ENCODE measurements at places on chromosomes 11 and 22. TPM values are rescaled to one million over a fixed set of nuclear protein-coding genes. Genes with fewer than 3 reads are reported as not detected.
A peak's percentile ranks its signal among the peaks of the same experiment; 100 is the strongest.

DNA sequence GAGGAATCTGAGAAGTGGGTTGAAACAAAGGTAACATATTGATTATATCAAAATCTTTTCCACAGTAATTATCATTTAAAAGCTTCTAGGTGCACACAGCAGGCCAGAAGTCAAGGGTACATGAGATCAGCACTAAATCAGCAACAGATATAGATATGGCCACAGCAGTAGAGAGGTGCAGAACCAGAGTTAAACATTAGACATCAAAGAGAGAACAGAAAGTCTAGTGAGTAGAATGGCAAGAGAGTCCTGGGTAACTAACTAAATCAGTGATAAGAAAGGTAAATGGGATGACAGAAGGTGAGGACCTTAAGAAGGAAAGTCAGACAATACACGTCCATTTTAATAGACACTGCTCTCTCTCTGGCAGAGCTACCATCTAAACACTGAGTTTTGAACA is 119.5 kb upstream of the GRIA4 start:
- H3K36me3 ChIP-seq = no peaks in the 10 kb centered on the region
- DNase-seq = no peak
- no peaks in the 10 kb centered on the region for H3K27me3 ChIP-seq
- H3K27ac ChIP-seq = no peak overlapping the region

DNA sequence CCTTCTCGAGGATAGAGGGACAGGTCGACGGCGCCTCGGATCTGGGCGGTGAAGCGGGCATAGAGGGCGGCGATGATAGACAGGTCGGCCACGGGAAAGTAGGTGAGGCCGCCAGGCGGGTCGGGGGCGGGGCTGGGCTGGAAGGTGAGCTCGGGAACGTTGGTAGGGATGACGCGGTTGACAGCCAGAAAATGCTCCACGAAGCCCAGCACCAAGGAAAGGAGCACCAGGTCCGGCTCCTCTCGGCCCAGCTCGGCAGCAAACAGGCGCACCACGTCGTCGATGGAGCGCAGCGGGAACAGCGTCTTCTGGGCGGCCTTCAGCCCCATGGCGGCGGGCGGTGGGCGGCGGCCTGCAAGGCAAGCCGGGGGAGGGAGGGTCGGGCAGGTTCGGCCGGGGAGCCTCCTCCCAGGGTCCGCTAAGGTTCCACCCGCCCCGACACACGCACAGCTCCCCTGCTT is 540 bp downstream of the MEN1 start:
- peak; percentile 78 for DNase-seq
- H3K27me3 ChIP-seq = no peaks in the 10 kb centered on the region
- peaks cover 25% of the 10 kb centered on the region for H3K4me1 ChIP-seq
- peak overlapping the region; percentile 87 for H3K4me3 ChIP-seq
- peak overlapping the region; percentile 86 for H3K27ac ChIP-seq

DNA sequence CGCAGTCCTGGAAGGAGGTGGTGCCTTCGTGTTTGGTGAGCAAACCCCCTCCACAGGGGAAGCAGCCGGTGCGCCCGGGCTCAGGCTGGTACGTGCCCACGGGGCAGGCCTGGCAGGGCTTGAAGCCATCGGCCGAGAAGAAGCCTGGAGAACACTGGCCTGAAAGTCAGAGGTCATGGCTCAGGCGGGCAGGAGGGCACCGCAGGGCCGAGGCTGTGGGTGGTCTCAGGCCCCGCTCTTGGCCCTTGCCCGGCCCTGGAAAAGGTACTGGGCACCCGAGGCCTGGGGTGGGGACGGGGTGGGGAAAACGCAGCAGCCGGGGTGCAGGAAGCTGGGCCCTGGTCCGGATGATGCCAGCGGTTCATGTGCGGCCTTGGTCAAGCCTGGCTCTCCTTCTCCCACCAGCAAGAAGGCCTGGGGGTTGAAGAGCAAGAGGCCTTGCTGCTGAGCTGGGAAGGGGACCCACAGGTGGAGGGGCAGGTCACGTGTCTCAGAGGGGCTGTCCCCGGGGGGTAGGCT is 25.6 kb upstream of the TTLL12 start:
- no peak overlapping the region for H3K4me3 ChIP-seq
- H3K27me3 ChIP-seq = no peaks in the 10 kb centered on the region
- no peak for DNase-seq
- H3K36me3 ChIP-seq = no peaks in the 10 kb centered on the region

DNA sequence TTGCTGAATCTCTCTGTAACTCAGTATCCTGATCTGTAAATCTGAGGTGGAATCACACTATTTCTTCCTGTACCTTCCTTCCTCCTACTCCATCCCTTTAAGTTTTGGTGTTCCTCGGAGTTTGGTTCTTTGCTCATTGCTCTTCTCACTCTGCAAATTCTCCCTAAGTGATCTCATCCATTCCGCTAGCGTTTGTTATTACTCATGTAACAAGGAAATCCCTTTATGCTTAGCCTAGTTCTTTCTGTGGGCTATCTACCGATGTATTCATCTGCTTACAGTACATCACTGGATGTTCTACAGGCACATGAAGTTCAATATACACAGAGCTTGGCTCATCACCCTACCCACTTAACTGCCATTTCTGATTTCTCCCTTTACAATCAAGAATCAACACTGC is 1.6 kb upstream of the CEP295 start:
- H3K4me3 ChIP-seq = no peak overlapping the region
- peaks cover 6% of the 10 kb centered on the region for H3K4me1 ChIP-seq
- DNase-seq = no peak
- H3K36me3 ChIP-seq = no peaks in the 10 kb centered on the region

DNA sequence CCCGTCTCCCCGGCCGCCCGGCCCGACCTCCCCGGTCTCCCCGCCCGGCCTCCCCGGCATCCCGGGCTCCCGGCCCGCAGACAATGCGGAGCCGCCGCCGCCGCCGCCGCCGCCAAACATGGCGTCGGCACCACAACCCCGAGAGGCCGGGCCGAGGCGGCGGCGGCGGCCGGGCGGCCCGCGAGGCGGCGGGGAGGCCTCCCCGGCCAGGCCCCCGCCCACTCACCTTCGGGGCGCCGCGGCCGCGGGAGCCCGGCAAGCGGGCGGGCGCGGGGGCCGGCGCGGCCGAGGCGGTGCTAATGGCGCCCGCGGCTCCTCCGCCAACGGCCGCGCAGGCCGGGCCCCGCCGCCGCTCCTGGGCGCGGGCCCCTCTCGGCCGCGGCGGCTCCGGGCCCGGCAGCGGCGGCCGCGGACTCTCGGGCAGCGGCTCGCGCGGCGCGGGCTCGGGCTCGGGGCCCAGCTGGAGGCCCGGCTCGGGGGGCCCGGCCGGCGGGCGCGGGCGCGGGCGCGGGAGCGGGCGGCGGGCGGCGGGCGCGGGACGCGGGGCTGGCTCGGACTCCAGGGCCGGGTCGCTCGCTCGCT is 311 bp downstream of the BRD1 start:
- H3K4me1 ChIP-seq = peaks cover 41% of the 10 kb centered on the region
- no peaks in the 10 kb centered on the region for H3K27me3 ChIP-seq
- H3K4me3 ChIP-seq = peak overlapping the region; percentile 35
- H3K27ac ChIP-seq = peak overlapping the region; percentile 86
- DNase-seq = no peak
- no peaks in the 10 kb centered on the region for H3K36me3 ChIP-seq

DNA sequence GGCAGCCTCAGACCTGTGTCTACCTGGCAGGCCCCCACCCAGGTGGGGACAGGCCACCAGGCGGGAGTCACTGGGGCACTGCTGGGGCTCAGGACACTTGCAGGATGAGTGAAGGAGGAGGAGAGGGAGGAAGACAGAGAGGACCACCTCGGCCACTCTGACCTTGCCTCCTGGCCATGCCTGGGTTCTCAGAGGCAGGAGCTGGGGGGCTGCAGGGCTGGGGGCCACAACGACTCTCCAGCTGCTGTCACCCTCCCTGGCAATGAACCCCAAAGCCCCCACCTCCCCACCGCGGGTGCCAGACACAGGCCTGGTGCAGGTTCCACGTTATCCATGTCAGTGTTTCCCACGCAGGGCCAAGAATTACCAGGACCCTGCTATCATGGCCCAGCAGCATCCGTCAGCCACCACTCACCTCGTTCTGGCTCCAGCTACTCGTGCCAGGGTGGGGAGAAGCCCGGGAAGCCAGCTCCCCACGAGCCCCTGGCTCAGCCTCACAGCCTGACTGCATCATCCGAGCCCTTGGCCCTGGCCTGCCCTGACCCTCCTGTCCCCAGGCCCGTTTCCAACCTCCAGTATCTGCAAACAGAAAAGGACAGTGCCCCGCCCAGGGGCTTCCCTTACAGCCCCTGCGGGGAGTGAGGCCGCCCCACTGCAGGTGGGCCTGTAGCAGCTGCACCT is 62.4 kb downstream of the BRD1 start:
- H3K36me3 ChIP-seq = no peaks in the 10 kb centered on the region
- H3K27me3 ChIP-seq = no peaks in the 10 kb centered on the region
- DNase-seq = no peak
- no peaks in the 10 kb centered on the region for H3K4me1 ChIP-seq
- no peak overlapping the region for H3K27ac ChIP-seq

DNA sequence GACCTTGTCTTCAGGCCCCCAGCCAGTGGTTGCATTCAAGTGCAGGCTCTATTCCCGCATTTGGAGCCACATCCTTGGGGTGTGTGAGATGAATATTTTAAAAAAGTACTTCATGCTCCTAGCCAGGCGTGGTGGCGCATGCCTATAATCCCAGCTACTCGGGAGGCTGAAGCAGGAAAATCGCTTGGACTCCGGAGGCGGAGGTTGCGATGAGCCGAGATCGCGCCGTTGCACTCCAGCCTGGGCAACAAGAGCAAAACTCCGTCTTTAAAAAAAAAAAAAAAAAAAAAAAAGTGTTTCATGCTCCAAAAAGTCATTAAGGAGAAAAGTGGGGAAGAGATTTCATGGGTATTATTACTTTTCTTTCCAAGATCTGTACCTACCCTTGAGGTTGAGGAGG is 18.0 kb downstream of the SCUBE1 start:
- H3K36me3 ChIP-seq = no peaks in the 10 kb centered on the region
- no peaks in the 10 kb centered on the region for H3K4me1 ChIP-seq
- no peak for DNase-seq
- H3K27ac ChIP-seq = no peak overlapping the region
- H3K4me3 ChIP-seq = no peak overlapping the region

- no peaks in the 10 kb centered on the region for H3K27me3 ChIP-seq
- DNase-seq = no peak
- H3K4me1 ChIP-seq = peaks cover 91% of the 10 kb centered on the region
- H3K4me3 ChIP-seq = no peak overlapping the region
Measured at GRCh38 chr11:114070464-114071139, 11.1 kb downstream of the ZBTB16 start.

DNA sequence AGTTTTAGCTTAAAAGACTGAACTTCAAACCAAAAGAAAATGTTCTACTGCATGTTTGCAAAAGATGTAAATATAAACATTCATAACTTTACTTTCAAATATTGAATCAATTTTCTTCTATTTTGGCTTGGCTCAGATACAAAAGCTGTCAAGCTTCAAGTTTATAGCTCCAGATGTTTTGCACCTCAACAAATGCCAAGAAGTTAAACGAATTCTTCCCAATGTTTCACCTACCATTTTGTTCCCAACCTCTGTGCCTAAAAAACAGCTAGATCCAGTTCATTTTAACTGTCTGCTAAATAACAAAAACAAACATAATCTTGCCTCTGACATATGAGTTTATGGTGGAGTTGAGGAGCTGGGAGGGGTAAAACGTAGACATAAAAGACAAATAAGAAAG is 76.5 kb downstream of the RAB30 start:
- H3K4me1 ChIP-seq = peaks cover 20% of the 10 kb centered on the region
- no peaks in the 10 kb centered on the region for H3K27me3 ChIP-seq
- no peak for DNase-seq
- no peak overlapping the region for H3K27ac ChIP-seq
- H3K36me3 ChIP-seq = no peaks in the 10 kb centered on the region
- H3K4me3 ChIP-seq = no peak overlapping the region

- peaks cover 10% of the 10 kb centered on the region for H3K4me1 ChIP-seq
- no peak for DNase-seq
- no peak overlapping the region for H3K4me3 ChIP-seq
- no peak overlapping the region for H3K27ac ChIP-seq
Measured at GRCh38 chr11:27297616-27298015, 65.4 kb downstream of the CCDC34 start.

- peaks cover 100% of the 10 kb centered on the region for H3K4me1 ChIP-seq
- no peaks in the 10 kb centered on the region for H3K36me3 ChIP-seq
- no peak overlapping the region for H3K4me3 ChIP-seq
- H3K27ac ChIP-seq = peak overlapping the region; percentile 63
- DNase-seq = peak; percentile 73
- H3K27me3 ChIP-seq = no peaks in the 10 kb centered on the region
Measured at GRCh38 chr22:36332623-36333332, 55.0 kb downstream of the MYH9 start.

Gene OR52N4
- not detected for total RNA-seq

Gene CRY2
- 65.9 TPM for total RNA-seq

Gene C22orf23
- not detected for total RNA-seq

Gene C11orf16
- total RNA-seq = not detected

Gene CD6
- 1.0 TPM for total RNA-seq
